NCI-H774 (cell line): ENCODE measurements at places on chromosomes 7 and 10.

DNA sequence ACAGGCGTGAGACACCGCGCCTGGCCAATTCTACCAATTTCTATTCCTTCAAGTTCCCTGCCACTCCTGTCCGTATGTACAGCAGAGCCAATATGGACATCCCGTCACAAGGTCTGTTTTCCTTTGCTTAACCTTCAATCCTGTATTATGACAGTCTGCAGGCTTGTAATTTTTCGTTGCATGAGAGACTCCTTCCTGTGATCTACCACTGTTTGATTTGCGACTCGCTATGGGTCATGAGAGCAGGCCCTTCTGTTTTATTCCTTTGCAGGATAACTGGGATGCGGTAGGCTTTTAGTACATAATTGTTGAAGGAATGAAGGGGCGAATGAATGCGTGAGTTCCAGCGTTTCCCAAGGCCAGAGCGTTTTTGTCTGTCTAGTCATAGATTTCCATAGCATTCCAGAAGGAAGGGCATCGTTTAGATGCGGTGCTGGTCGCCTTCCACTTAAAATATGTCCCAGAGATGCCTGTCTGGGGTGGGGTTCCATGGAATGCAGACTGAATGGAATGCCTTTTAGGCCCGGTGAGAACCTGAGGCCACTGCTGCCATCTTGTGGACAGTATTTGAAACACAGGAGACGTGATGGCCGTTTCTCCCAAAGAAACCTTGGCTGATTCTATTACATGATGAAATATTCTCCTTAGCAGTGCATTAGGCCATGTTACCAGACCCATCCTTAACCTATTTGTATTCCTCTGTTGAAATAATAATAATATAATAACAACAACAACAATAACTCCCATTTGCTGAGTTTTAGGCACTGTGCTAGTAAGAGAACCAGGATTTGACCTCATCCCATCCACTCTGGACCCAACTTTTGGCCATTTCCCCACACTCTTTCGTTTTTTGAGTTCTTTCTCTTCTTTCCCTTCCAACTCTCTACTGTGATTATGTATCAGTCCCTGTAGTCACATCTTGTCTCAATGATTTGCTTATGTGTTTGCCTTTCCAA lies 193.2 kb downstream of the MYOF start:
- DNase-seq = peak; percentile 10

GRCh38 chr10:60382946-60383681 lies 6.6 kb downstream of the ANK3 start:
- DNase-seq = no peak

DNA sequence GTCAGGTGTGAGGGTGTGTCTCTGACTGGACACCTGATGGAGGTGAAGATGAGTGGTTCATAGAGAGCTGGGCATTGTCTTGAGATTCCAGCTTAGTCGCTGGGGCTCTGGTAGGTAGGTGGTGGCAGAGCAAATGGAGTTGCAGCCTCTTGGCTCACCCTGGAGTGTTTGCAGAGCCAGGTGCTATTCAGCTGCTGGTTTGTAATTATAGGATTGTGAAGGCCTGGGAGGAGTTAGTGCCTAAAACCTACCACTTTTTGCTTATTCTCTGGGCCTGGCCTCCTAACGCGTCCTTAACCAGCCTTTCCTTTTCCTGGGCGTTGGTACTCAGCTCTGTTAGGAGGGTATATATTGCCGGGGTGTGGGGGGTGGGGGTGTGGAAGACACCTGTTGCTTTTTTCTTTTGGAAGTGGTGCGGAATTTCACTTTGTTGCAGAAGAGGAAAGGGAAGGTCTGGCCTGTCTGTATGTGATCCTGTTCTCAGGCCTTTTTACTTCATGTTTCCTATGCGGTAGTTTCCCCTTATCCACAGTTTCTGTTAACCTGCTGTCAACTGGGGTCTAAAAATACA lies 3.2 kb downstream of the PPRC1 start:
- DNase-seq = peak; percentile 31

- no peak for DNase-seq
Observed at GRCh38 chr7:31120800-31121513, 68.8 kb downstream of the ADCYAP1R1 start.

GRCh38 chr10:35754519-35754918 lies 112.4 kb upstream of the FZD8 start:
- DNase-seq = no peak

GRCh38 chr10:36116731-36117130 lies 474.6 kb upstream of the FZD8 start:
- no peak for DNase-seq

DNA sequence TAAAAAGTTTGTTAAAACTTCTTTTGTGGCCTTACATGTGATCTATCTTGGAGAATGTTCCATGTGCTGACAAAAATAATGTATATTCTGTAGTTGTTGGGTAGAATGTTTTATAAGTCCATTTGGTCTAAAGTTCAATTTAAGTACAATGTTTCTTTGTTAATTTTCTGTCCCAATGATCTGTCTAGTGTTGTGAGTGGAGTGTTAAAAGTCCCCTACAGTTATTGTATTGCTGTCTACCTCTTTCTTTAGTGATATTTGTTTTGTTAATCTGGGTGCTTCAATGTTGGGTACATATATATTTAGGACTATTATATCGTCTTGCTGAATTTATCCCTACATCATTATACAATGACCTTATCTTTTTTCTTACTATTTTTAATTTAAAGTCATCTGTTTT lies 6.9 kb downstream of the TMEM140 start:
- DNase-seq = no peak

- no peak for DNase-seq
Observed at GRCh38 chr7:131546583-131547141, 9.8 kb downstream of the PODXL start.

- DNase-seq = no peak
Observed at GRCh38 chr10:11794566-11794965, 28.6 kb upstream of the PROSER2 start.

- DNase-seq = no peak
Observed at GRCh38 chr7:69510114-69510513, 88.2 kb upstream of the AUTS2 start.

DNA sequence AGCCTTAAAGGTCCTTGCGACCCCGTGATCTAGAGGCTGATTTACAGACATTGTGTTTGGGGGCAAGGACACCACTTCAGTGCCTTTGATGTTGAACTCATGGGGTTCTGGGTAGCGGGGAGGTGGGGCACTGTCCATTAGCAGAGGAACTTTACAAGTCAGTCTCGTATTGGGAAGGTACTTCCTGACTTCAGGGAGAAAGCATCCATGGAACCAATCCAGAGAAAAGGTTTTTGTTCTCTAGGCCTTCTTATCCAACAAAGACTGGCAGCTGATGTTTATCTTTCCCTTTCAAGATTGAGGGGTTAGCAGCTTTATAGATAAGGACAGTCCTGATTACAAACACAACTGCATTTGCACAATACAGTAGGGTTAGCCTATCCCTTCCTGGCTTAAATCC lies 2.8 kb downstream of the GTPBP10 start:
- DNase-seq = no peak
